Activated CD8-positive, alpha-beta T cell treated with anti-CD3 and anti-CD28 coated beads for 36 hours (primary cell): ENCODE measurements at places on chromosomes 16 and 17.

DNA sequence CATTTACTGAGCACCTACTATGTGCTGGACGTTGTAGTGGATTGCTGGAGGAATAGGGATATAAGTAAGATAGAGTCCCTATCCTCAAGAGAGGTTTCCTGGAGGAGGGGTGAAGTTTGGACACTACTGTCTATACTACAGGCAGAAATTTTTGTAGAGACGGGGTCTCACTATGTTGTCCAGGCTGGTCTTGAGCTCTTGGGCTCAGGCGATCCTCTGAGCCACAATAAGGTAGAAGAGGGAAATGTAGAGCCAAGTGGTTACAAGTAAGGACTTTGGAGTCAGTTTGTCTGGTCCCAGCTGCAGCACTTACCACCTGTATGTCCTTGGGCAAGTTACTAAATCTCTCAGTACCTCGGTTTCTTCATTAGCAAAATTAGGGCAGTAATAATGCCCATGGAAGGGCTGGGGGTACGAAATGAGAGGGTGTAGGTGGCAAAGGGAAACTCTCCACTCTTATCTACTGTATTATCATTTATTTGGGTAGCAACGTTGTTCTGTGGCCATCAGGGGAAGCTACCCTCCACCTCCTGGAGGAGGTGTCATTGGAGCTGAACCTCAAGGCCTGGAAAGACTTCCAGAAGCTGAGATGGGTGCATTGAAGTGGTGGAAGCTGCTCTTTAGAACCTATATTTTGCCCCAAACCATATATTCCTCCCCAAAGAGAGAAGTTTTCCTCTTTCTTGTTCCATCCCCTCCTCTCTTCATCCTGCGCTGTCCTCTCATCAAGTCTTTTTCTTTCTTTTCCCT lies 34.9 kb upstream of the DHX8 start:
- peaks cover 10% of the 10 kb centered on the region for H3K27me3 ChIP-seq
- no peaks in the 10 kb centered on the region for H3K4me1 ChIP-seq
- H3K4me3 ChIP-seq, result no peak overlapping the region
- H3K27ac ChIP-seq, result no peak overlapping the region

DNA sequence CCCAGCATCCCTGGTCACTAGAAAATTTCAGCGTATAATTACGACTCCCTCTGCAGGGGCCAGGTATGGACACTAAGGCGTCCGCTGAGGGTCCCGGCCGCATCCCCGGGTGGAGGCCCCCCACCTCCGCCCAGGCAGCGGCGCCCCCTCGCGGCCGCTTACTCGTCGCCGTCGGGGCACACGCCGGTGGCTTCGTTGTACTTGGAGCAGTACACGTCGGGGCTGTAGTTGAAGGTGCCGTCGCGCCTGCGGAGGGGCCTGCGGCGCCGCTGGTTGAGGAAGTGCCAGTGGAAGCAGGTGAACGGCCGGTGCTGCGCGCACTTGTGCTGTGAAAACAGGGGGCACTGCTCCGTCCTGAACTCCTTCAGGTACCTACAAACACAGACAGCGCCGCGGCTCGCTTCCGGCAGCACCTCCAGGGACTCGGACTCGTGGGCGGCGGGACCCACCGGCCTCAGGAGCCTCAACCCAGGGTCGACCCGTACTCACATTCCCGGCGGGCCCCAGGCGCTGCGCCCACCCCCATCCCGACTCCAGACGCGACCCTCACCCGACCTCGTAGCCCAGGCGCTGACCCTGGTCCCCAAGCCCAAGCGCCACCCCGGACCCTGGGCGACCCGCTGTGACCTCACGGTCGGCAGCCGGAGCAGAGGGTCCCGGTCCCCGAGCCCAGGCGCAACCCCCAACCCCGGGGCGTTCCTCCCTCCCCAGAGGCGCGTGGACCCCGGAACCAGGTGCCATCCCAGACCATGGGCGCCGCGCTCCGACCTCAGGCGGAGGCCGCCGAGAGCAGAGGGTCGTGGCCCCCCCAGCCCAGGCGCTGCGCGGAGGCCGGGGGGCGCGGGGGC lies 596 bp downstream of the UNKL start:
- H3K27ac ChIP-seq, result peak overlapping the region; percentile 85
- peaks cover 7% of the 10 kb centered on the region for H3K36me3 ChIP-seq
- DNase-seq, result peak; percentile 81
- H3K4me3 ChIP-seq, result peak overlapping the region; percentile 83
- no peaks in the 10 kb centered on the region for H3K27me3 ChIP-seq

DNA sequence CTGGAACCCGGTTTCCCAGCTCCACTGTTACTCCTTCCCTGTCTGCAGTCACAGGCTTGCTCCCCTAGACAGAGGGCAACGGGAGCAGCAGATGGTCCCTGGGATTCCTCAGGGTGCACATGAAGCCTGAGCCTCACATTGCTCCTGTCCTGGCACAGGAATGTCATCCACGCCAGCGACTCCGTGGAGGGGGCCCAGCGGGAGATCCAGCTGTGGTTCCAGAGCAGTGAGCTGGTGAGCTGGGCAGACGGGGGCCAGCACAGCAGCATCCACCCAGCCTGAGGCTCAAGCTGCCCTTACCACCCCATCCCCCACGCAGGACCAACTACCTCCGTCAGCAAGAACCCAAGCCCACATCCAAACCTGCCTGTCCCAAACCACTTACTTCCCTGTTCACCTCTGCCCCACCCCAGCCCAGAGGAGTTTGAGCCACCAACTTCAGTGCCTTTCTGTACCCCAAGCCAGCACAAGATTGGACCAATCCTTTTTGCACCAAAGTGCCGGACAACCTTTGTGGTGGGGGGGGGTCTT lies 1.6 kb upstream of the DECR2 start:
- H3K4me3 ChIP-seq, result peak overlapping the region; percentile 83
- peaks cover 21% of the 10 kb centered on the region for H3K4me1 ChIP-seq
- H3K27me3 ChIP-seq, result peaks cover 2% of the 10 kb centered on the region
- peak; percentile 10 for DNase-seq
- peak overlapping the region; percentile 83 for H3K27ac ChIP-seq
- peaks cover 2% of the 10 kb centered on the region for H3K36me3 ChIP-seq

DNA sequence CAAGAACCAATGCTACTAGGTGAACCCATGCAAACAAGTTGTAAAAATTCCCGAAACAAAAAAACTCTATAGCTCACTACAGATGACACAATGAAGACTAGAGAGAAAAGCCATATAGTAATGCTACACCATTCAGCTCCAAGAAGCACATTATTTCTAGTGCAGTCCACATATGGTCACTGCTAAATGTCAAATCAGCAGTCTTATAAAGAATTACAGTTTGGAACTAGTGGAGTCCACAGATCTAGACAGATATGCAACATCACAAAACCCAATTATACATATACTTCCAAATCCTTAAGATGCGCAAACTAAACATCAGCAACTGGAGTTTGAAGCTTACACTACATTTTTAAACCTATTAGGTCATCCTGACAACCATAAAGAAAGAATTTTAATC lies 33.5 kb downstream of the GPATCH8 start:
- H3K4me3 ChIP-seq, result no peak overlapping the region
- H3K27me3 ChIP-seq, result no peaks in the 10 kb centered on the region
- H3K4me1 ChIP-seq, result peaks cover 33% of the 10 kb centered on the region
- H3K27ac ChIP-seq, result no peak overlapping the region
- no peak for DNase-seq

GRCh38 chr16:64615630-64616280 lies 506.1 kb downstream of the CDH11 start:
- H3K4me1 ChIP-seq, result no peaks in the 10 kb centered on the region
- no peak for DNase-seq
- no peak overlapping the region for H3K27ac ChIP-seq
- H3K36me3 ChIP-seq, result no peaks in the 10 kb centered on the region

DNA sequence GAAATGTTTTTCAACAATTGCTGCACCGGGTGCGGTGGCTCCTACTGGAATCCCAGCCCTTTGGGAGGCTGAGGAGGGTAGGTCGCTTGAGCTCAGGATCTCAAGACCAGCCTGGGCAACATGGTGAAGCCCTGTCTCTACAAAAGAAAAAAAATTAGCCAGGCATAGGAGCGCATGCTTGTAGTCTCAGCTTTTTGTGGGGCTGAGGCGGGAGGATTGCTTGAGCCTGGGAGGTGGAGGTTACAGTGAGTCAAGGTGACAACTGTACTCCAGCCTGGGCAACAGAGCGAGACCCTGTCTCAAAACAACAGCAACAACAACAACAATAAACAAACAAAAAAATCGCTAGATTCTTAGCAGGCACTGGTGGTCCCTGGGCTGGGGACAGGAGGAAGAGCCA lies 28.5 kb downstream of the IL21R start:
- peaks cover 86% of the 10 kb centered on the region for H3K36me3 ChIP-seq
- peaks cover 59% of the 10 kb centered on the region for H3K4me1 ChIP-seq
- H3K4me3 ChIP-seq, result no peak overlapping the region
- peak; percentile 3 for DNase-seq
- H3K27ac ChIP-seq, result peak overlapping the region; percentile 81

DNA sequence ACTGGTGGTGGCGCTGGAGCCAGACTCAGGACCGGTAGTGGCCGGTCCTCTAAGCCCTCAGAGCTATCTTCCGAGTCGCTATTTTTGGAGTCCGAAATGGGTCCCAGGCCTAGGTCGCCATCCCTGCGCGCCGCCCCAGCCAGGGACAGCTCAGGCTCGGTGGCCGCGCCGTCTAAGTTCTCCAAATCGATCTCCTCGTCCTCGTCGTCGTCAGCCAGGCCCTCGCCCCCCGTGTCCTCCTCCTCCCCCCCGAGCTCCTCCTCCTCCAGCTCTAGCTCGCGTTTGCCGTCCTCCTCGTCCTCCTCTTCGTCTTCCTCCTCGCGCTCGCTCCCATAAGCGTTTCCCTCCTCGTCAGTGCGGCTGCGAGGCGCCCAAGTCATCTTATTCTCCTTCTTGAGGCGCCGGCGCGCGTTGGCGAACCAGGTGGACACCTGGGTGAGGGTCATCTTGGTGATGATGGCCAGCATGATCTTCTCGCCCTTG lies 1.6 kb downstream of the IRX3 start:
- H3K27ac ChIP-seq, result no peak overlapping the region
- peaks cover 20% of the 10 kb centered on the region for H3K4me1 ChIP-seq
- H3K27me3 ChIP-seq, result peaks cover 75% of the 10 kb centered on the region
- H3K36me3 ChIP-seq, result peaks cover 3% of the 10 kb centered on the region
- no peak overlapping the region for H3K4me3 ChIP-seq

- no peak overlapping the region for H3K4me3 ChIP-seq
- peaks cover 2% of the 10 kb centered on the region for H3K36me3 ChIP-seq
- no peaks in the 10 kb centered on the region for H3K4me1 ChIP-seq
- DNase-seq, result no peak
Observed at GRCh38 chr17:61168506-61168905, 231.1 kb upstream of the TBX2 start.

GRCh38 chr16:57647136-57647875 lies 18.9 kb downstream of the ADGRG1 start:
- peaks cover 33% of the 10 kb centered on the region for H3K4me1 ChIP-seq
- peak overlapping the region; percentile 17 for H3K4me3 ChIP-seq
- peak overlapping the region; percentile 86 for H3K27ac ChIP-seq
- peak; percentile 58 for DNase-seq
- no peaks in the 10 kb centered on the region for H3K36me3 ChIP-seq

DNA sequence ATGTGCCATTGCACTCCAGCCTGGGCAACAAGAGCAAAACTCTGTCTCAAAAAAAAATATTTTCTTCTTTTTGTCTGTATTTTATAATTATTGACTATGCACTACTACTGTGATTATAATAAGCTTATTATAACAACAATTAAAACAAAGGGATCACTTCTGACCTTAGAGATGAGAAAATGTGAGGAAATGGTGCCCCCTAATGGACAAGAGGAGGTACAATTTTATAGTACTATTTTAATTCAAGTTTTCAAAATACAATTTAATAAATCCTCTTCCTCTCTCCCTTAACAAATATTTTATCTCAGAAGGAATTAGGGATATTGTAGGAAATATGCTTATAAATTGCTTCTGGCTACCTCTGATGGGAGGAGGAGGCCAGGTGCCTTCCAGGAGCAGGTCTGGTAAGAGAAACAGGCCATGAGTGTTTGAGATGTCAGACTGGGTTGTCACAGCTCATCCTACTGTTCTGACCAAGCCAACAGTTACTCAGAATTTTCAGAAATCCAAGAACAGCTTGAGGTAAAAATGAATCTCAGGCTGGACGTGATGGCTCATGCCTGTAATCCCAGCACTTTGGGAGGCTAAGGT lies 14.0 kb downstream of the VPS53 start:
- H3K4me3 ChIP-seq, result no peak overlapping the region
- no peaks in the 10 kb centered on the region for H3K27me3 ChIP-seq
- no peak overlapping the region for H3K27ac ChIP-seq
- H3K4me1 ChIP-seq, result peaks cover 4% of the 10 kb centered on the region
- H3K36me3 ChIP-seq, result peaks cover 15% of the 10 kb centered on the region
- no peak for DNase-seq

- DNase-seq, result no peak
- H3K36me3 ChIP-seq, result peaks cover 1% of the 10 kb centered on the region
- H3K27ac ChIP-seq, result no peak overlapping the region
- no peaks in the 10 kb centered on the region for H3K27me3 ChIP-seq
- no peak overlapping the region for H3K4me3 ChIP-seq
Observed at GRCh38 chr16:12375046-12375740, 398.7 kb downstream of the SNX29 start.

- peaks cover 5% of the 10 kb centered on the region for H3K27me3 ChIP-seq
- no peaks in the 10 kb centered on the region for H3K36me3 ChIP-seq
- no peak overlapping the region for H3K27ac ChIP-seq
- DNase-seq, result peak; percentile 1
Observed at GRCh38 chr16:77306075-77306474, 106.9 kb downstream of the SYCE1L start.

GRCh38 chr16:85750146-85750826 lies 610 bp downstream of the C16orf74 start:
- H3K27me3 ChIP-seq, result peaks cover 27% of the 10 kb centered on the region
- DNase-seq, result peak; percentile 49
- H3K36me3 ChIP-seq, result no peaks in the 10 kb centered on the region

DNA sequence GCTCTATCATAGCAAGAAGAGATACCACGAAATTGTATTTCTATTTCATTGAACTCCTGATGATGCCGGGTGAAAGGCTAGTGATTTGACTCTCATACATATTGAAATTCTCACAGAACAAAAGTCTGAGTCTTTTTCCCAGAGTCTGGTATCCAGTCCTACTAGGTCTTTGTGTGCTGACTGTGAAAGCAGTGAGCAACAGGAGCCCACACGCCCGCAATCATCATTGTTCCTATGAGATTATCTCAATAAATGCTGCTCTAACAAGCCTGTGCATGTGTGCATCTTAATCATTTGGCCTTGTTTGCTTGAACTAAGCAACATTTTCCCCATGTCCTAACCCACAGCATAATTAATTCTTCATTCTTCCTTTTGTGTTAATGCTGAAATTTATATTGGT lies 1466.0 kb downstream of the CDH11 start:
- no peak overlapping the region for H3K27ac ChIP-seq
- H3K4me3 ChIP-seq, result no peak overlapping the region
- DNase-seq, result no peak
- H3K27me3 ChIP-seq, result no peaks in the 10 kb centered on the region
- H3K4me1 ChIP-seq, result no peaks in the 10 kb centered on the region
